ENCODE measurements at places on chromosomes 2 and 18.

GRCh38 chr2:144249035-144249637, 270.8 kb downstream of the ZEB2 start:
- DNase-seq: no peak

DNA sequence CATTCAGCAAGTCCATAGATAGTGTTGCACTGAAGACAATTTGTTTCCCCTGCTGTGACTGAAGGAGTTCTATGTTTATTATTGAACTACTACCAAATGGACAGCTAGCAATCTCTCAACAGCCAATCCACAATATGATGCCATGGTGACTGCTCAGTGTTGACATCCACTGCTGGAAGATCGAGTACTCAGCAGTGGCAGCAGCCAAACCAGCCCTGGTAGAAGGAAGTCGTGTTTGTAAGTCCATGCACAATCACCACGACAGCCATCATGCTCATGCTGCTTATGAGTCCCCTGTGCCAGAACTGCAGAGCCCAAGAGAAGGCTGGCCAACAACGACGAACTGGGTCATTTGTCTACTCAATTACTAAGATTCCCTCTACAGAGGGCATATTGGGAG, 66.4 kb downstream of the OSR1 start:
- DNase-seq: no peak

DNA sequence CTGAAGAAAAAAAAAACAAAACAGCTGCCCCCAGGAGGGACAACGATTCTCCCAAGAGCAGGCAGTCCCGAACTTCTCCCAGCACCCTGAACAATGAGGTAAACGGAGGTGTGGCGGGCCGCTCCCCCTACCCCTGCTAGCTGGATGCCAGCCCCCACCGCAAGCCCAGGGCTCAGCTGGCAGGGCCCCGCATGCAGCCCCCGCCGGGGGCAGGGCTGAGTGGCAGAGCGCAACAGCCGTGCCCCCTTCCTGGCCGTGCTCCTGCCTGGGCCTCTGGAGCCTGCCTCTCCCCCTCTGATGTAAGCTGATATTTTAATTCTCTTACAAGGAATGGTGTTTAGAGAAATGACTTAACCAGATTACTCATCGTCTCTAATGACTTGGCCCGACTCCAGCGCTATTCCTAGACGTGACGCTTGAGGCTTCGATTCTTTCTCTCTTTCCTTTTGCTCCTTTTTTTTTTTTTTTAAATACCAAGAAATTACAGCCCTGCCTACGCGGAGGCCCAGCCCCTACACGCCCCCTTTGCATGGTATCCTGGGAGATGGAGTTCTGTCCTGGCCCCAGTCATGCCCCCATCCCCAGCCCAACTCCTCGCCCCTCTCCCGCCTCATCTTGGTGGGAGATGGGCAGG, 4.6 kb upstream of the ARID5A start:
- DNase-seq: peak; percentile 82

GRCh38 chr2:15968280-15969178, 28.2 kb downstream of the MYCN start:
- peak; percentile 46 for DNase-seq

GRCh38 chr2:207711750-207712530, 500 bp downstream of the CCNYL1 start:
- DNase-seq: peak; percentile 72

DNA sequence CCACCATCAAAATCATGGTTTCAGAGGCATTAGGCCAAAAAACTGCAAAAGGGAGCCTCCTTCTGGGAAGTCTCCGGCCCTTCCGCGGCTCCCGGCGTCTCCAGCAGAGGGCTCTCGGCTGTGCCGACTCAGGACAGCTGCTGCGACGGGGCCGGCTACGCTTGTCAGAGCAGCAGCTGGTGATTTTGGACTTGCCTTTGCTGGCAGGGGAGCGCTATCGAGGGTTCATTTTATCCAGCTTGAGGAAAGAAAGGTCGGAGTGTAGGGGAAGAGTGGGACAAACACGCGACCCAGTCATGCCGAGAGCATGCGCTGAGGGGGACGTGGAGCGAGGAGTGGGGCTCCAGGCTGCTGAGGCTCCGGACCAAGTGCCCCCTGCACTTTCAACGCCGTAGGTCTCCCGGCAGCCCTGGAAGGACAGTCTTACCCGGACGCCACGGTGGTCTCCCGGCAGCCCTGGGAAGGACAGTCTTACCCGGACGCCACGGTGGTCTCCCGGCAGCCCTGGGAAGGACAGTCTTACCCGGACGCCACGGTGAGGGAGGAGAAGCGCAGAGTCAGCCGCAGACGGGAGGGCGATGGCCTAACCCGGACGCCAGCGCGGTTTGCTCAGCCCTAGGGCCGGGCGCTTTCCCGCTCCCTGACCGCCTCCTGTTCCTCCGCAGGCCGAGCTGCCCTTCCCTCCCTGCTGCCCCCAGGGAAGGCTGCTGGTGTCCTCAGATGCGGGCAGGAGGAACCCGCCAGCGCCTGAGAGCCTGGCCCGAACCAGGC, 21.7 kb downstream of the DDX18 start:
- no peak for DNase-seq

GRCh38 chr2:216596980-216597509, 36.2 kb upstream of the IGFBP2 start:
- no peak for DNase-seq
